ENCODE measurements at places on chromosomes 3 and 15.
A peak's percentile ranks its signal among the peaks of the same experiment; 100 is the strongest.

GRCh38 chr3:106367496-106367895 is 498.7 kb upstream of the CBLB start:
- no peak for DNase-seq

GRCh38 chr3:66394019-66394752 is 106.6 kb downstream of the LRIG1 start:
- DNase-seq: no peak

DNA sequence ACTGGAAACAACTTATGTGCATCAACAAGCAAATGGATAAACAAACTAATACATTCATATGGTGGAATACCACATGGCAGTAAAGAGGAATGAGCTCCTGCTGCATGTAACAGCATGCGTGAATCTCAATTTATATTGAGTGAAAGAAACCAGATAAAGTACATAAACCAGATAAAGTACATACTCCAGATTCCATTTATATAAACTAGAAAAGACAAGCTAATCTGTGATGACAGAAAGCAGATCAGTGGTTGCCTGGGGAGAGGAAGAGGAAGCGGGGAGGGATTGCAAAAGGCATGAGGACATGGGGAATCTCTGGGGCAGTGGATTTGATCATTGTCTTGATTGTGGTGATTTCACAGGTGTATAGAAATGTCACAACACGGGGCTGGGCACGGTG is 34.2 kb downstream of the LIMD1 start:
- no peak for DNase-seq

DNA sequence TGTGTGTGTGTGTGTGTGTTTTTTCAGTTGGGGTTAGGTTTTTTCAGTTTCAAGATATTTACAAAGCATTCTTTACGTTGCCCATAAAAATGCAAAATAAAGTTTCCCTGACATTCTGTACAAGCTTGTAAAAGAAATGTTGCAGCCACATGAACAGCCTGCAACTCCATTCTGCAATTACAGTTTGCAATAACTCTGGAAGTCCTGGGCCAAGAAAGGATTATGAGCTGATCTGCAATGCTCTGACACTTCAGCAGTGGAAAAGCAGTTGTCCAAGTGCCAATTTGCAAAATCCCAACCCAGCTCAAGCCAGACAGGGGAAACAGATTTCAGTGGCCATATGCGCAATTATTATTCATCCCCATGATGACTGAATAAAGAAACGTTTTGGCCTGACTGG is 322.1 kb downstream of the MEX3B start:
- no peak for DNase-seq

- DNase-seq: peak; percentile 70
These were observed at the start of gene DIPK2A for GRCh38 chr3:143971359-143972154. TSS of gene DIPK2A (plus strand) at chr3:143971823. CDS start at chr3:143972333, 510 bp downstream.

- no peak for DNase-seq
These were observed 3.0 kb downstream of the NAALADL2 start for GRCh38 chr3:174862101-174862500.

- no peak for DNase-seq
These were observed 40.9 kb upstream of the CLSTN2 start for GRCh38 chr3:139893963-139894642.

DNA sequence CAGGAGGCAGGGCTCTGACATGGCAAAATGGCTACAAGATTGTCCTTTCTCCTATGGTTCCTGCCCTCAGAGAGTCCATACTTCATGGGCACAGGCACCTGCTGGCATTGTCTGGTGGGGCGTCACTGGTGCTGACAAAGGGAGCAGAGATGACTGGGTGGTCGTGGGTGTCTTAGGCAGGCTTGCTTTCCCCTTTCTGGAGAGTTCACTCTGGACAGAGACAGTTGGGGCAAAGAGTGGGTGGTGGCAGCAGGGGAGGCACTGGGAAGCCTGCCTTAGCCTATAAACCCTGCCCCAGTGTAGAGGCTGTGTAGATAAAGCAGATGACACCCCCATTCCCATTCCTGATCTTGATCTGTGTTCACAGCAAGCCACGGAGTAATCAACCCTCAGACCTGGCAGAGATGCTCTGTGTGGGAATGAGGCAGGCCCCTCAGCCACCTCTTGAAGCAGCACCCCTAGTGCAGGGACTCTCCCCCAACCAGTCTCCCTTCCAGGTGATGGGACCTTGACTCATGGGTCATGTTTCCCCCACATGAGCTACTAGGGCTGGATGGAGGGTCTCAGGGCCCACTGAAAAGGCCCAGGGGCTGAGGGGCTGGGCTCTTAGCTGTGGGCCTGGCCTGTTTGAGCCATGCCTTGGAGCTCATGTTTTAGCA is 20.7 kb upstream of the DOCK3 start:
- no peak for DNase-seq

DNA sequence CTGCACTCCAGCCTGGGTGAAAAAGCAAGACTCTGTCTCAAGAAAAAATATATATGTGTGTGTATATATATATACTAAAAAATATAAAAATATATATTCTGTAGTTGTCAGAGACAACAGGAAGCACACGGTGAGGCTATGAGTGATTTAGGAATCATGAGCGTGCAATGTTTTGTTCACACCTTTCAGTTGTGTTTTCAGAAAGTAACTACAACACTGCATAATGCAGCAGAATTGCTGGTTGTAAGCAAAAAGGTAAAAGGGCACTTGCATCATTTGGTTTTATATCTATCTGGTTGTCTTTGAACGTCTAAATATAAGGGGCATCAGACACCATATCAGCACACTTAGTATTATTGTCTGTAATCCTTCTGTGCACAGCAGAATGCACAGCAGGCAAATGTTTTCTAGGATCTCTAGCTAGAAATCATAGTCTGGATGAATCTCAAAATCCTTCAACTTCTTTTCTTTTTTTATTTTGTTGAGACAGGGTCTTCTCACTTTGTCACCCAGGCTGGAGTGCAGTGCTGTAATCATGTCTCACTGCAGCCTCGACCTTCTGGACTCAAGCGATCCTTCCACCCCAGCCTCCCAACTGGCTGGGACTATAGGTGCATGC is 44.8 kb downstream of the CCR3 start:
- no peak for DNase-seq
